NCI-H226 (cell line): ENCODE measurements at places on chromosomes 2 and 18.
A peak's percentile ranks its signal among the peaks of the same experiment; 100 is the strongest.

- DNase-seq = no peak
Measured at GRCh38 chr2:134788417-134788816, 50.0 kb upstream of the ACMSD start.

- no peak for DNase-seq
Measured at GRCh38 chr2:8578335-8579244, 103.3 kb upstream of the ID2 start.

DNA sequence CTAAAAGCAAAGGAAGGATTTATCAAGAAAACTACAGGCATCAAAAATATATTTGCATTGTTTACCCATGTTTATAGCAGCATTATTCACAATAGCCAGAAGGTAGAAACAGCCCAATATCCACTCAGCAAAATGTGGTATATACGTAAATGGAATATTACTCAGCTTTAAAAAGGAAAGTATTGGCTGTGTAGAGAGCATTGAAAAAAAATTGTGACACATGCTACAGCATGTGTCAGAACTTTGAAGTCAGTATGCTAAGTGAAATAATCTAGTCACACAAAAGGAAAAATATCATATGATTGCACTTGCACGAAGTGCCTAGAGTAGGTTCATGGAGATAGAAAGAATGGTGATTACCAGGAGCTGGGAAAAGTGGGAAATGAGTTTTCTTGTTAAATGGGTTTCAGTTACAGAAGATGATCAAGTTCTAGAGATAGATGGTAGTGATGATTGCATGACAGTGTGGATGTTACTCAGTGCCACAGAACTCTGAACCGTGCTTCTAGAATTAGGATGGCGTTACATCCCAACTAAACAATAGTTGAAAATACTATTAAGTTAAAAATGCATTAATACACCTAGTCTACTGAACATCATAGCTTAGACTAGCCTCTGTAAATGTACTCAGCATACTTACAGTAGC, 20.1 kb downstream of the ANKRD12 start:
- DNase-seq = no peak

DNA sequence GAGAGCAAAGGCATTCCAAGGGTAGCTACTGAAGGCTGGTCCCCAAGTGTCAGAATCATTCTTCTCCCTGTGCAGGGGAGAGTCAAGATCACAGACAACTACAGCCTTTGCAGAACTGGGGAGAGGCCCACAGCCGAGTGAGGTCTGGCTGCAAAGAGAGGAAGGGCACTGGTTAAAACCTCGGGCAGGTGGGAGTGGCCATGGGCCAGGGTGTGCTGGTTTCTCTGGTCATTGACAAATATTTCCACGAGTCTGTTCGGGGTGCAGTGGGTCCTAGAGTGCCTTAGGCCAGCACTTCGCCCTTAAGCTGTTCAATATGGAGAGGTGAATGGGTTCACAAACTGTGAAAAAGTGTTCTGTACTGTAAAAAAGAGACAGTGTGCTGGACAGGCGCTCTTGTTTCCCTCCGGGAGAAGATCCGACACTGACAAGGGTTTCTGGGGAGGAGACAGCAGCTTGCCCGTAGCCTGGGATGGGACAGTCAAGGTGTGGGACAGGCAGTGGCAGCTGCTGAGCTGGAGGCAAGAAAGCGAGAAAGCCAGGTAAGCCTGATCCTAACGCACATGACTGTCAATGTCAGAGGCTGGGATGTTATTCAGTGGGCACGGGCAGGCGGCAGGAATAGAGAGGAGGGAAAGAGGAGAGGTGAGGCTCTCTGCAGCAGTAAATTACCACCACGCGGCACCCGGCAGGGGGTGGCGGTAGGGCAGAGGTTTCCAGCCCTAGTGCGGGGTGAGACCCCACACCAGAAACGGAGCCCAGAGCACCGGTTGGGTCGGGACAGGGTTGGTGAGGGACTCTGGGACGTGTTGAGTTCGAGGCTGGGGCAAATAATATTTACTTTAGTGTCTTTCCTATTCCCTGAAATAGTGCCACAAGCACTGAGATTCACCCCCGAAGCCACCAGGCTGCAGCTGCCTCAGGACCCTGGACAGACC, 2.0 kb downstream of the NPPC start:
- no peak for DNase-seq

GRCh38 chr2:216909541-216910210, 49.8 kb upstream of the TNP1 start:
- DNase-seq = no peak

GRCh38 chr2:151302879-151303278, 13.4 kb upstream of the NMI start:
- peak; percentile 79 for DNase-seq

DNA sequence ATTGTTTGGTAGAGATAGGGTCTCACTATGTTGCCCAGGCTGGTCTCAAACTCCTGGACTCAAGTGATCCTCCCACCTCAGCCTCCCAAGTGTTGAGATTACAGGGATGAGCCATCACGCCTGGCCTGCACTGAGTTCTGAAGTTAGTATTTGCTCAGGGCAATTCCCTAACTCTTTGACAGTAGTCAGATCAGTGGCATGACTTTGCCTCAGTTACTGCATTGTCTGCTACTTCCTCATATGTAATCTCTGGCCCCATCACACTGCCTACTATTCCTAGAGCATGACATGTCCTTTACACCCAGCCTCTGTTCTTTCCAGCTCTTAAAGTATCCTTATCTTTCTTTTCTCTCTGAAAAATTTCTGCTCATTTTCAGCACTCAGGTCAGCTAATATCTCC, 193.5 kb downstream of the LDLRAD4 start:
- DNase-seq = no peak

- no peak for DNase-seq
Measured at GRCh38 chr2:111042772-111043771, 77.6 kb upstream of the BCL2L11 start.
